ENCODE measurements at places on chromosomes 16 and 17. TPM values are rescaled to one million over a fixed set of nuclear protein-coding genes. Genes with fewer than 3 reads are reported as not detected.

The AIPL1 gene
- total RNA-seq: not detected

The MT4 gene
- total RNA-seq: not detected

DNA sequence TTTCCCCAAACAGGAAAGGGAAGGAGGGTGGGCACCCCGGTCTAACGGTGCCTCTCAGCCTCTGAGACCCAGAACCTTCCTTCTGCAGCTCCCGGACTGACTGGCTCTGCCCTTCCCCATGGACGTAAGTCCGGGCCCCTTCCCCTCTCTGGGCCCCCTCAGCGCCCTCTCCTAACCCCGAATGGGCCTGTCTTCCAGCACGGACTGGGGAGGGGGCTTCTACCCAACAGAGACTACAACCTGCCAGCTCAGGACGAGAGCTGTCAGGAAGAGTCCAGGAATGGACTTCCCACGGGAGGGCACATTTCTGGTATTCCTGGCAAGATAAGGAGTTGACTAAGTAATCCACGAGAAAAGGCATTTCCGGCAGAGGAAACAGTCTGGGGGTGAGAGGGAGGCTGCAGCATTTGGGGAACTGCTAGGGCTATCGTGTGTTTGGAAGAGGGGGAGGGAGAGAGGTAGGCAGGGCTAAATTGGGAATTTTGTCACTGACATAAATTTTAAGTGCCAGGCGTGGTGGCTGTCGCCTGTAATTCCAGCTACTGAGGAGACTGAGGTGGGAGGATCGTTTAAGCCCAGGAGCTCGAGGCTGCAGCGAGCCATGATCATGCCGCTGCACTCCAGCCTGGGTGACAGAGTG is 12.1 kb upstream of the ALDOA start:
- peaks cover 19% of the 10 kb centered on the region for H3K4me1 ChIP-seq
- H3K4me3 ChIP-seq: peak overlapping the region; percentile 71
- no peak for DNase-seq
- H3K27ac ChIP-seq: no peak overlapping the region
- peaks cover 3% of the 10 kb centered on the region for H3K27me3 ChIP-seq

- no peaks in the 10 kb centered on the region for H3K4me1 ChIP-seq
- H3K4me3 ChIP-seq: no peak overlapping the region
- no peaks in the 10 kb centered on the region for H3K36me3 ChIP-seq
- H3K27me3 ChIP-seq: peaks cover 4% of the 10 kb centered on the region
These were observed 43.1 kb downstream of the MAF start for GRCh38 chr16:79557421-79557820.

DNA sequence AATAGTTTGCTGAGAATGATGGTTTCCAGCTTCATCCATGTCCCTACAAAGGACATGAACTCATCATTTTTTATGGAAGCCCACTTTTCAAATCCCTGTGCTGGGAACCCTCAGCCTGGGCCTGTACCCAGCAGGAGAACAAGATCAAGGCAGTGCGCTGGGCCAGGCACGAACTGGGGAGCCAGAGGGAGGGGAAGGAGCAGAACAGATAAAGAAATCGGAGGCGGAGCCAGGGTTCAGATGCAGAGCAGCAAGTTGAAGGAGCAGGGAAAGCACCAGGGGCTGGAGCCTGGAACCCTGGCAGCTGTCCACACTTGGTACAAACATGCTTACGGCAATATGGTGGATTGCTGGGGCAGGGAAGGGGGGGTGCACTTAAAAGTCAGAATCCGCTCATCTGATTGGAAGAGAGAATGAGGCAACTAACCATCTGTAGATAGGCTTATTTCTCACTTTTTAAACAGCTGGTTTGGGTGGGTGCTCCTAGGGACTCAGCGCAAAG is 107.5 kb downstream of the NOG start:
- H3K4me3 ChIP-seq: no peak overlapping the region
- DNase-seq: no peak
- H3K4me1 ChIP-seq: no peaks in the 10 kb centered on the region
- H3K36me3 ChIP-seq: no peaks in the 10 kb centered on the region

The CLEC3A gene
- not detected for total RNA-seq

The DYNLRB2 gene
- total RNA-seq: 2.0 TPM

DNA sequence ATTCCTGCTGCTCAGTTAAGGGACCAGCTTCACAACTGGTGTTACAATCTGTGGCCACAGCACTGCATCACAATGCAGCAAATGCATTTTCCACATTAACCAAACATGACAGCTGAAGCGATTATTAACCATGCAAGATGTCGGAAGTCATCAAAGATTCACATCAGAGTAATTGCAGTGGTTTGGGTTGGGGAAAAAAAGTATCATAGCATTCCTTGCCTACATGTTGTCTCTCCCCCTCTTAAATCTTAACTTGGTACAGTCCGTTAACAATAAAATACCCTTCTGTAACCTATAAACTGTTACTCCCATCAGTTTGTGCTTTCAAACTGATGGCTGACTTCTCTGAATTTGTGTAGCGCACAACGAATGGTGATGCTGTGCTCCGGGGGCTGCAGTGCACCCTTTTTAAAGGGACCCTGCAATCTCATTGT is 51.6 kb downstream of the NUP93 start:
- peaks cover 29% of the 10 kb centered on the region for H3K4me1 ChIP-seq
- H3K4me3 ChIP-seq: no peak overlapping the region
- peaks cover 2% of the 10 kb centered on the region for H3K36me3 ChIP-seq

The MPO gene
- total RNA-seq: not detected

DNA sequence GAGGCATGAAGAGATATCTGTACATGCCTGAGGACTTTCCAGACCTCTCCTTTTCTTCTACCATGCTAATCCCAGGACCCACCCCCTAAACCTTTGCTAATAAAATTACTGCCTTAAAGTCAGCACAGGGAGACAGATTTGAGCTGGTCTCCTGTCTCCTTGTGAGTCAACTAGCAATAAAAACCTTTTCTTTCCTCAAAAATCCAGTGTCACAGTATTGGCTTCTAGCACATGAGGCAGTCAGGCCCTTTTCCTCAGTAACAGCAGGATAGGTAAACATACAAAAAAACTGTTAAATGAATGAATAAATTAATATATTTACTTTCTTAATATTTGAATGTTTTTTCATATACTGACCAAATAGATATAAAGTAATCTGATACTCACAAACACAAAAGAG is 41.3 kb downstream of the ABCA10 start:
- H3K27me3 ChIP-seq: no peaks in the 10 kb centered on the region
- no peak overlapping the region for H3K4me3 ChIP-seq
- DNase-seq: no peak
- H3K36me3 ChIP-seq: peaks cover 6% of the 10 kb centered on the region
- no peak overlapping the region for H3K27ac ChIP-seq
